B cell (primary cell): ENCODE measurements at places on chromosomes 11 and 22. TPM values are rescaled to one million over a fixed set of nuclear protein-coding genes. Genes with fewer than 3 reads are reported as not detected.

DNA sequence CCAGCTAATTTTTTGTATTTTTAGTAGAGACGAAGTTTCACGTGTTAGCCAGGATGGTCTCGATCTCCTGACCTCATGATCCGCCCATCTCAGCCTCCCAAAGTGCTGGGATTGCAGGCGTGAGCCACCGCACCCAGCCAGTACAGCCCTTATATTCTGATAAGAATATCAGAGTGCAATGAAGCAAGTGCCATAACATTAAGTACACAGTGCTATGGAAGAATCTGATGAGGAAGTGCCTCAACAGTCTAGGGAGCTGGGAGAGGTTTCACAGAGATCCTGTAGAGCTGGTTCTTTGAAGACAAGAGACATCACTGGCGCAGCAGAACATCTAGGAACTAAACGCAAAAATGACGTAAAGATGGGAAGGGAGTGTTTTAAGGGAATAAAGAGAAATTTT is 2.1 kb downstream of the RTCB start:
- H3K4me3 ChIP-seq: no peak overlapping the region
- no peaks in the 10 kb centered on the region for H3K27me3 ChIP-seq
- peaks cover 48% of the 10 kb centered on the region for H3K4me1 ChIP-seq
- DNase-seq: no peak
- peaks cover 14% of the 10 kb centered on the region for H3K36me3 ChIP-seq
- H3K27ac ChIP-seq: no peak overlapping the region

CDC42BPG gene
- total RNA-seq: 8.7 and 9.3 TPM in 2 replicates

DNA sequence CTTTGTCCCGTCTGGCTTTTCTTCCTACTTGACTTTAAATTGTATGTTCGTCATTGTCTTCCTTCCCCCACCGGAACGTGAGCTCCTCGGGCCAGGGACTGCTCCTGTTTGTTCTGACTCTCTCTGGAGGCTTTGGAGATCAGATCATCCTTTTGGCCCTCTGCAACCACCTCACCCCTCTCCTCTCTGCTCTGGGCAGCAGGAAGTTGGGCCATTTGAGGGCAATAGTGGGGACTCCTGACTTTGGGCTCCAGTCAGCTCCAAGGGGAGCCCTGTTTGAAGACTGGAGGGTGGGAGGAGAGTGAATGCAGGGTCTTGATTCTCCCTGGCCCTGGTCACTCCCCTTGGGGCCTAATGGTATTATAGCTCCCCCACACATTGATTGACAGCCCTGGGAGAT is 186.3 kb upstream of the B3GAT1 start:
- H3K27ac ChIP-seq: no peak overlapping the region
- no peaks in the 10 kb centered on the region for H3K36me3 ChIP-seq
- H3K4me3 ChIP-seq: no peak overlapping the region
- H3K27me3 ChIP-seq: no peaks in the 10 kb centered on the region

GRCh38 chr11:28400331-28401100 is 292.3 kb downstream of the METTL15 start:
- no peaks in the 10 kb centered on the region for H3K36me3 ChIP-seq
- DNase-seq: no peak
- no peaks in the 10 kb centered on the region for H3K27me3 ChIP-seq
- H3K27ac ChIP-seq: no peak overlapping the region
- no peak overlapping the region for H3K4me3 ChIP-seq

SPECC1L gene
- total RNA-seq: 81.4 and 85.3 TPM in 2 replicates
